ENCODE measurements at places on chromosomes 3 and 15.

GRCh38 chr15:79659691-79660090 is 227.6 kb downstream of the MINAR1 start:
- no peak for DNase-seq

DNA sequence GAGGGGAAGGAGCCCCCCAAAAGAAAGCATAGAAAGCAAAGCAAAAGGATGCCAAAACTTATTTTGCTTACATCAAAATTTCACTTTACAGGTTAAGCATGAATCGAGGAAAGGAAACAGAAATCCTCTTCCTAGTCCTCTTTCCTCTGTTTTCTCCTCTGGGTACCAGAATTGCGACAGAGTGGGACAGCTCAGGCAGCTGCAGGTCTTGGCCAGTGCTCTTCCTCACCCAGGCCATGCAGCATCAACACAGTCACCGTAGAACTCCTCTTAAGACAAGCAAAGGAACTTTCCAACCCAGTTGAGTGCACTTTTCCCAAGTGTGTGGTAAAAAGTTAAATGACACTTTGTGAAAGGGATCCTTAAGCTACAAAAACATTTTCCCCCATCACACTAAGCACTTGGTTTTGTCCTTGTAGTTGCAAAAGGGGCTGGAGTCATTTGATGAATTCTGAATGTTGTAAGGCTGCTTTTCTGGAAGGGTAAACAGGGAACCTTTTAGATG is 45.9 kb upstream of the MEX3B start:
- no peak for DNase-seq

GRCh38 chr15:85794598-85795336 is at the start of gene KLHL25:
KLHL25 (minus strand) TSS chr15:85794925; CDS start chr15:85769810, 25,115 bp downstream.
- peak; percentile 85 for DNase-seq

- no peak for DNase-seq
Observed at GRCh38 chr15:41610048-41610447, 50.2 kb upstream of the MGA start.

Data from stimulated activated CD8-positive, alpha-beta memory T cell treated with anti-CD3 and anti-CD28 coated beads, Interleukin-12 subunit alpha, Interleukin-12 subunit beta, amount 100 ng/mL, for 1 hour (primary cell).